ENCODE measurements at places on chromosomes 1 and 21.

GRCh38 chr1:168096296-168097165 lies 40.2 kb downstream of the GPR161 start:
- no peak for DNase-seq

DNA sequence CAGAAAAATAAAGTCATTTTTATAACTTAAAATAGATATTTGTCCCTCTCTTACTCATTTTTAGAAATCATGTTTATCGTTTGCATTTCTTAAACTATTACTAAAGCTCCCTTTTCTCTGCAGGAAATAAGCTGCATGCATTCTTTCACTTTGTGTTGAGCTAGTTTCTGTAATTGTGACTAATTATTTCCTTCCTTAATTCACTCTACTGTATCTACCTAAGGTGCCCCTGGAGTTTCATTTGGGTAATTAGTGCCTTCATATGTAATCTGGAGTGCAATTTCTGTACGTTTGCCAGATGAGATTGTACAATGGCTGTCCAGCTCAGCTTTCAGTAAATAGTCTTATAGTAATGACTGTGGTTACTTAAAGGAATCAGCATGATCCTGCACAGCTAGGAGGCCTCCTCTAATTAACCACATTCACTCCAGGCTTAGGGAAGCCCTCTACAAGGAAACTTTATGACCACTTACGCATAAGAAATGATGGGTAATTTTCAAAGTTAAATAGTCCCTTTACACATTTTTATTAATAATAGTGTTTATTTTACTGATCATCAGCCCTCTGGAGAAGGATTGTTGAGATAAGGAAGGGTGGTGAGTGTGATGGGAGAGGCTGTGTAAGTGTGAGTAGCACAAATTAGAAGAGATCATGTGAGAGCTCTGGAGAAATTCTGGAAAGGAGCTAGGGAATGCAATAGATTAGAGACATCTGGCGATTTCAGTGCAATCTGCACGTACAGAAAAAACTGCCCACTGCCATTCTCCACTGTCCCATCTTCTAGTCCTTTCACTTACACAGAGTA lies 86.8 kb downstream of the LRRC8C start:
- no peak for DNase-seq

DNA sequence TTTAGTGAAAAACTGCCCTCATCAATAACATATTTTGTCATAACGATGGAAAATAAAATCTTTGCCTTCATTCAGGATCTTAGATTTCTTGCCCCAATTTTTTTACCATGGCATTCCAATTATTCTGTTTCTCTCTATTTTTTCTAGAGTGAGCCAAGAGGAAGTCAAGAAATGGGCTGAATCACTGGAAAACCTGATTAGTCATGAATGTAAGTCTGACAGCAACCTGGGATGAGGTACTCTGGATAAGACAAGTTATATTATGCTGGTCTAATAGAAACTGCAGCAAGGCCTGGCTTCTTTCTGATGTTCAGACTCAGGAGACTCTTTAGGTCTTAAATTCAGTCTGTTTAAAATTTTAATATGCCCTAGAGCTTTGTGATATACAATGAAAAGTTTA lies 3.5 kb downstream of the RGS4 start:
- DNase-seq = no peak

- DNase-seq = no peak
These were observed 30.0 kb downstream of the MIS18A start for GRCh38 chr21:32248571-32249461.

- DNase-seq = no peak
These were observed 157.2 kb upstream of the TMEM51 start for GRCh38 chr1:14996133-14997050.

DNA sequence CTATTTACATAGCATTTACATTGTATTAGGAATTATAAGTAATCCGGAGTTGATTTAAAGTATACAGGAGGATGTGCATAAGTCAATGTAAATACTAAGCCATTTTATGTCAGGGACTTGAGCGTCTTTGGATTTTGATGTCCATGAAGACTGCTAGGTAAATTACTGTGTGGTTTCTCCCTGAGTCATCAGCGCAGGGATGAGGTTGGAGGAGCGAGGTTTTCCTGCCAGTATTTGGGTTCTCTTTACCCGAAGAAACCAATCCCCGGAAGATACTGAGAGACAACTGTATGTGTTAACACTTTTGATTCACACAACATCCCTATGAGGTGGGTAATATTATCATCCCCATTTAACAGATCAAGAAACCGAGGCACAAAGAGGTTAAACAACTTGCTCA lies 29.3 kb downstream of the BATF3 start:
- DNase-seq = no peak

DNA sequence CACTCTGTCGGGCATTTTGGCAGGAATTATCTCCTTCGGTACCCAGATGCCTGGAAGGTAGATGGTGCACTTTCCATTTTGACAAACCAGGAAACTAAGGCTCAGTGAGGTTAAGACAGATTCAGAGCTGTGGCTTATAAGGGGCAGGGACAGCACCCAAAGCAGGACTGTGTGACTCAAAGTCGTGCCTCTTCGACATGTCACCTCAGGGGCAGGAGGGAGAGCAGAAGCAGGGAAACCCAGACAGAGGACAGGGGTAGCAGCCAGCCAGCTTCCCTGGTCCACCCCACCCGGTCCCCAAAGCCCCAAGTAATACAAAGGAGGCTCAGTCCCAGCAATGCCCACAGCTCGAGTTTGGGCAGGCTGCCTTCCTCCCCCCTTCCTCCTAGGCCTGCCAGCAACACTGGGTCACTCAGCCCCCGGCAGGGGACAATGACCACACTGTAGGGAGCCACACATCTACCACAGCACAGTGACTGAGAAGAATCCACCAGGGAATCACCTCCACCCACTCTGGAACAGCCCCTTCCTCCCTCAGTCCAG lies 2.5 kb downstream of the RHOC start:
- DNase-seq = no peak
